ENCODE measurements at places on chromosomes 11 and 22.

GRCh38 chr11:82814379-82814778 is 80.7 kb upstream of the FAM181B start:
- no peak for DNase-seq

DNA sequence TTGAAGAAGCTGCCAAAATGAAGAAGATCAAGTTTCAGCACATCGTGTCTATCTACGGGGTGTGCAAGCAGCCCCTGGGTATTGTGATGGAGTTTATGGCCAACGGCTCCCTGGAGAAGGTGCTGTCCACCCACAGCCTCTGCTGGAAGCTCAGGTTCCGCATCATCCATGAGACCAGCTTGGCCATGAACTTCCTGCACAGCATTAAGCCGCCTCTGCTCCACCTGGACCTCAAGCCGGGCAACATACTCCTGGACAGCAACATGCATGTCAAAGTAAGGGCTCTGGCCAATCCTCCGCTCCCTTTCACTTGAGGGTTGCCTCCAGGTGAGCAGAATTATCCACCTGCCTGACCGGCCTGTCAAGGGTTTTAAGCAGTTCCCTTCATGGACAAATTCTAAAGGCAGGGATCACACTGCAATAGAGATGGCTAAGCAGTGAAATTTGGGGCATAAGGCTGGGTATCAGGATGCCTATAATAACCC is 6.0 kb downstream of the ANKK1 start:
- DNase-seq: no peak

- DNase-seq: no peak
These were observed 71.6 kb downstream of the CCDC34 start for GRCh38 chr11:27291302-27291889.

DNA sequence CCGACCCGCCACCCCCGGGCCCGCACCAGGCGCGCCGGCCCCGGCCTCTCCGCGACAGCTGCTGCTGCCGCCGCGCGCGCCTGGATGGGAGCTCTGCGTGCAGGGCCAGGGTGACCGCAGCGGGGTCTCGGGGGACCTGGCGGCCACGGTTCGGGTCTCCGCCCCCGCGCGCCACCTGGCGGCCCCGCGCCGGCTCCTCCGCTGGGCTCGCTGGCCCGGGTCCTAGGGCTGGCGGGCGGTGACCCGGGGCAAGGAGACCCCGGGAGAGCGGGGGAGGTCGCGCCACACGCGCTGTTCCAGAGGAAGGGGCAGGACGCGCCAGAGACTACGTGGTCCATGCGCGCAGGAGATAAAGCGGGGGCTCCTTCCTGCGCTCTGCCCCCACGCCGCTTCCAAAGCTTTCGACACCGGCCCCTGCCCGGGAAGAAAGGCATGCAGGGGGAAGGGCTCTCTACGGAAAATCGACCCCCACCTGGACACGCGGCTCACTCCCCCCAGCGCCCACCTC is 562 bp downstream of the SHANK2 start:
- DNase-seq: no peak

- no peak for DNase-seq
These were observed 135.6 kb downstream of the ST3GAL4 start for GRCh38 chr11:126491092-126491491.

GRCh38 chr11:5815534-5815933 is 6.8 kb downstream of the OR52N2 start:
- no peak for DNase-seq

GRCh38 chr11:62961017-62961570 is 23.7 kb downstream of the SLC22A6 start:
- no peak for DNase-seq

GRCh38 chr11:1299621-1300020 is 9.8 kb downstream of the TOLLIP start:
- no peak for DNase-seq

GRCh38 chr11:36264973-36265344 is 24.3 kb downstream of the COMMD9 start:
- no peak for DNase-seq

DNA sequence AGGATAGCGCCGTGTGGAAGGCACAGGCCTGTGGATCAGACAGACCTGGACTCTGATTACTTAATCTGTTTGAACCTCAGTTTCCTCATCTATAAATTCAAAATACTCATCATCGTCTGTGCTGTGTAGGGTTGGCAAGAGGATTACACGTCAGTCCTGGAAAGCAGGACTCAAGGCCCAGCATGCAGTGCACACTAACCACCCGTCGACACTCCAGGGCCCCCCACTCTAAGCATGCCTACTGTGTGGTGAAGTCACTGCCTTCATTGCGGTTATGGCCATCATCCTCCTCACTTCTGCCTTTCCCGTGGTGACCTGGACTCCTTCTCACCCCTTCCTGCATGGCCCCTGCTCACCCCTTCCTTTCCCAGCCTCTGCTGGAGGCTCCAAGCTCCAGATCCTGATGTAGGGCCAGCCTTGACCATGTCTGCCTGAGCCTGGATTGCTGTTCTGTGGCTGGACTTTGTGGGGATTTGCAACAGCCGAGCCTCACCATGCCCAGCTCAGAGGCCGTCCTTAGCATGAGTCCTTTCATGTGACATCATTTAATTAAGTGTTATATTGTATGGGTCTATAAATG is 1158.0 kb downstream of the TBC1D22A start:
- DNase-seq: no peak

DNA sequence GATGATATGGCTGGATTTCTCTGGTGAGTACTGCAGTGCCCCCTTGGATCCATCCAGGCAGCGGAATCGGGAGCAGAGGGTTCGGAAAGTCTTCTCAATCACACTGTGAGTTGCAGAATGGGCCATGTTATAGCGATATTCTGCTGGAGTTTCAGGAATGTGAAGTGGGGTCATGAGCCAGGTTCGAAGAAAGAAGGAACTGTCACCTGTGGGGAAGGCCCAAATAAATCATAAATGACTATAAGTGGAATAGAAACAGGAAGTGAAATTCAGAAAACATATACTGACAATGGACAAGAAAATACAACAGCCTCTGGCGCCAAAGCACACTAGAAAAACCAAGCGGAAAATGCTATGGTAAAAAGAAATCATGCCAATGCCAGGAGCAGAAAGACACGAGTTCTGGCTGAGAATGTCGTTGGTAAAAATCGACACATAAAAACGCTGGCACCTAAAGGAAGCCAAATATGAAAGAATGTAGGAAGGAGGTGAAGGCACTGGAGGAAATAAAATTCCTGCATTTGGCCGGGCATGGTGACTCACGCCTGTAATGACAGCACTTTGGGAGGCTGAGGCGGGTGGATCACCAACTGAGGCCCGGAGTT is 10.0 kb upstream of the AMBRA1 start:
- no peak for DNase-seq

GRCh38 chr11:128311742-128312719 is 275.3 kb downstream of the ETS1 start:
- DNase-seq: peak; percentile 53

DNA sequence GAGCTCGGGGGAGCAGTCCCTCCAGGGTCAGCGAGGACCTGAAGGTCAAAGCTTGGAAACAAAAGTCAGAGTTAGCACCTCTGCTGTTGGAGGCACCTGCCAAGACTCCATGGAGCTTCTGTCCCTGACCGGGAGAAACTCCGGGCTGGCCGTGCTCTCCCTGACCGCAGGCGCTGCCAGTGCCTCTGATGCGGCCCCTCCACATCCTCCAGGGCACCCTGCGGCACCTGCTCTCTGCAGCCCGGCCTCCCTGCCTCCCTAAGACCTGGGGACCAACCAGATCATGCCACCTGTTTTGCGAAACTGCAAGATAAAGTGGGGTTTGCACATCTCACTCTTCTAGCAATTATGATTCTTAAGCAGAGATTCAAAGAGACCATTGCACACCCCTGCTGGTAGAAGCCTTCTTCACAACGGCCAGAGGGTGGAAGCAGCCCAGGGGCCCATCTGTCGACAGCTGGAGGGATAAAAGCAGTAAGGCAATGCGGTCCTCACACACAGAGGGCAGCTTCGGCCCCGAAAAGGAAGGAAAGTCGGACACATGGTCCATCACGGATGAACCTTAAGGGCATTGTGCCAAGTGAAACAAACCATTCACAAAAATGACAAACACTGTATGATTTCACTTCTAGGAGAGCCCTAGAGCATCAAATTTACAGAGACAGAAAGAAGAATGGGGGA is 477.1 kb downstream of the BRD1 start:
- no peak for DNase-seq

DNA sequence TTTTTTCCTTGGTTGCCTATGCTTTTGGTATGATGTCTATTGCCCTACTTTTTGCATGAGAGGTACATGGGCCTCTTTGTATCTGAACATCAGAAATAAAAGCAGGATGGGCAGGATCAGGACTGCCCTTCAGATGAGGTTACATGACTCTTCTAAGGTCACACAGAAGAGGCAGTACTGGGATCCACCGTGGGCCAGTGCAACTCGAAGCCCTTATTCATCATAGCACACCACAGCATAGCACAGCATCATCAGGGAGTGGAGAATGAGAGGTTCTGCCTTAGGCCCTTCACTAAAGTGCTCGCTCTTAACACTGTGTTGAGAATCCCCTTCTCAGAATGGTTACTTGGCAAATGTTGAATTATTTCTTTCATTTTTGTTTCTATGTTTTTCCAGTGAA is 88.3 kb downstream of the C22orf31 start:
- no peak for DNase-seq

- no peak for DNase-seq
These were observed 24.4 kb downstream of the SLC1A2 start for GRCh38 chr11:35394941-35395340.

GRCh38 chr11:58058276-58059006 is 27.7 kb downstream of the OR6Q1 start:
- no peak for DNase-seq

- no peak for DNase-seq
These were observed 71.2 kb upstream of the WNT11 start for GRCh38 chr11:76277298-76278175.

GRCh38 chr11:118048472-118049370 is 28.2 kb upstream of the TMPRSS4 start:
- no peak for DNase-seq

- no peak for DNase-seq
These were observed 1.4 kb upstream of the TAGLN start for GRCh38 chr11:117197516-117198456.

GRCh38 chr11:103325686-103326069 is 216.5 kb downstream of the DYNC2H1 start:
- no peak for DNase-seq

GRCh38 chr22:21450320-21450831 is 16.8 kb upstream of the TMEM191C start:
- DNase-seq: no peak

GRCh38 chr22:26845021-26845743 is 187.8 kb downstream of the MIAT start:
- no peak for DNase-seq

- DNase-seq: peak; percentile 67
These were observed 454 bp upstream of the OTUB1 start for GRCh38 chr11:63985812-63986155.

GRCh38 chr11:66910016-66910415 is 48.2 kb downstream of the PC start:
- no peak for DNase-seq

DNA sequence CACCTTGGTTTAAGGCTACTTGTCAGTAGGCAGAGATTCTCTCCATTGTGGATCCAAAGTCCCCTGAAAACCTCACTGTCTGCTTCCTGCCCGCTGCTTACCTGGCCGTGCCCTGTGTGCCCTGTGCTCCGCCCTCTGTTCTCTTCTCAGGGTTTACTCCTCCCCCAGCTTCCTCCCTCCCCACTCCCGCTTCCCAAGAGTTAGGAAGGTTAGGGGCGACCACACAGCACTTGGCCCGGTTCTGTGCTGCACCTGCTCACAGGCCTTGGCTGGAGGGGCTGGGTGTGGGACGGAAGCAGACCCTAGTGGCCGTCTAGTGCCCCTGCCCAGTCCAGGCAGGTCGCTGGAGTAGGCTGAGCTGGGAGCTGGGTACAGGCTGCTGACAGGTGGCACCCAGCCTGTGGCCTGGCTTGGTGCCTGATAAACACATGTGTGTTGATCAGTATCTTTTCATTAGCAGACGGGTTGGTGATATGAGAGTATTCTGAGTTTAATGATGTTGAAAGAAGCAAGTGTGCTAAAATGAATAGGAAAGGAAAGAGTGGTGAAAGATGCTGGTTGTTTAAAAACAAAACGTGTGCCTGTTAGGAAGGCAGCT is 40.5 kb downstream of the GRAMD4 start:
- no peak for DNase-seq

- no peak for DNase-seq
These were observed 182.6 kb downstream of the ST3GAL4 start for GRCh38 chr11:126538071-126538470.

DNA sequence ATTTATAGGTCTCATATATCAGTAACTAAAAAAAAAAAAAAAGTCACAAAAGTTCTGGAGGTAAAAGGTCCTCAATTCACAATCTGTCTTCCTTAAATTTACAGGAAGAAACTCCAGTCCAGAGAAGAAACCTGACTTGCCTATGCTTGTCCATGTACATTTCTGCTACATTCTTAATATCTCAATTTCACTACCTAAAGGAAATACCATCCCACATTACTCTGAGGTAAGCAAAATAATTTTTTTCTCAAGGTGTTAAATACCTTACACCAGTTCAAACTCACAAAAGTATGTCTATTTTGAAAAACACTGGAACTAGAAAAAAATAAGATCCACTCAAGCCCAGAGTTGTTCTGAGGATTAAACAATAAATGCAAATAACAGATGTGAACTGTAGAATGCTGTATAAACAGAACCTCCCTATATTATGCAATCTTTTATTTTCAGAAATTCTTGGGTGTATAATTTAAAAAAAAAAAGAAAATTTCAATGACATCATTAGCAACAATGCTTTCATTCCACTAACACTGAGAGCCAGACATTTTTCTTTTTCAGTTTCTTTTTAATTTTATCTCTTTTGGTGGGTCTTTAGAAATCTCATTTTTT is 49.9 kb upstream of the GDPD4 start:
- no peak for DNase-seq

- no peak for DNase-seq
These were observed 97.6 kb downstream of the SLC36A4 start for GRCh38 chr11:93100211-93100610.

- peak; percentile 63 for DNase-seq
These were observed 15.7 kb downstream of the CRTAM start for GRCh38 chr11:122853971-122854446.

GRCh38 chr11:85572056-85572455 is 55.1 kb downstream of the DLG2 start:
- DNase-seq: no peak

DNA sequence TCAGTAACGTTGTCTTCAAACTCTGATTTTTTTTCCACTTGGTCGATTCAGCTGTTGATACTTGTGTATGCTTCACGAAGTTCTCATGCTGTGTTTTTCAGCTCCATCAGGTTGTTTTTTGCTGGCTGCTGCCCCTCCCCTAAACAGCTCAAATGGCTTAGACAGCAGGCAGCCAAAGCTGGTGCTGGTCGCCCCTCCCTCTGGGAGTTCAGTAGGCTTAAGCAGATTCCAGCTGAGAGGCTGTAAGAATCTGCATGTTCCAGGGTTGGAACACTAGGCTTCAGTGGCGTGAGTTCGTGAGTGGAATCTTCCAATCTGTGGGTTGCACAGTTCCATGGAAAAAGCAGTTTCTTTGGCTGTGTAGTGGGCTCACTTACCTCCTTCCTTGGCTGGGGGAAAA is 10.3 kb upstream of the FIBIN start:
- DNase-seq: no peak
